ENCODE measurements at places on chromosomes 2 and 18.

DNA sequence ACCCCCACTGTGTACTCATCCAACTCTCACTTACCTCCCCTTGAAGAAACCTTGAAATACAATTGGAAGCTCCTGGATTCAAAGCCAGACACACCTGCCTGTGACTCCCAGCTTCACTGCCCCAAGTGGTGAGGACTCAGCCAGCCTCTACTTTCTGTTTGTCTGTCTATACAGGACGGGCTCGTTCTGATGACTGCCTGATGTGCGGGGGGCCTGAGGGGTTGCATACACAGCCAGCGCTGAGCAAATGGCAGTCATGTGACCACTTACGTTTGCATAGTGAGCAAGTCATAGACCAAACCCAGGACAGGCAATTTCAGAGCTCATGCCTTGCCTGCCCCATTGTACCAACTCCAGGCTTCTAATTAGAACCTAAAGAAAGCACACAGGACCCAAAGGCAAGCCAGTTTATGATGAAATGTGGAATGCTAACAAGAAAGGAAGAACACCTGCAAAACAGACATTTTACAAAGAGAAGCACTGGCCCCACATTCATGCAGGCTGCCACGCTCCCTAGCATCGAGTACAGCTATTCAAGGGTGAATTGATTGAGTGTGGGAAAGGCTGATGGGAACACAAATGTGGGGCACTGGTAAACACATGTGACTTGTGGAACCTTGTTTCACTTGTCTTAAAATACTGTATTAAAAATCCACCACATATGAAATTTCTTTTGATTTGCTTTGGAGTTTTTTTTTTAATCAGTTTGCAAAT lies 137.8 kb downstream of the LNPK start:
- DNase-seq = no peak

DNA sequence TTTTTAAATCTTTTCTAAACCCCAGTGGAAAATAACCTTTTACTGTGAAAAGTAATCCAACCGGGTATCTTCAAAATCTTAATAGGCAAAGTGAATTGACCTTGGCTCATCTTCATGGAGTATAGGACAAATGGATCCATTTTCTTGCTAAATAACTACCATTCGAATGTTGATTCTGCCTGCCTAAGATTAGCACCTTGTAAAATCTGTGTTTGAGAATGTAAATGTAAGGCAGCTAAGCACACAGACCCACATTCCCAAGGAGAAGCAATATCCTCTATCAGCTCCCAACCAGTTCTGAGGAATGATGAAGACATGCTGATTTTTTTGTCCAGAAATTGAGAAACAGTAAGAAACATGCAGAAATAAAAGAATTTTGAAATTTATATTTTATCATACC lies 509.8 kb upstream of the SMIM21 start:
- DNase-seq = no peak

DNA sequence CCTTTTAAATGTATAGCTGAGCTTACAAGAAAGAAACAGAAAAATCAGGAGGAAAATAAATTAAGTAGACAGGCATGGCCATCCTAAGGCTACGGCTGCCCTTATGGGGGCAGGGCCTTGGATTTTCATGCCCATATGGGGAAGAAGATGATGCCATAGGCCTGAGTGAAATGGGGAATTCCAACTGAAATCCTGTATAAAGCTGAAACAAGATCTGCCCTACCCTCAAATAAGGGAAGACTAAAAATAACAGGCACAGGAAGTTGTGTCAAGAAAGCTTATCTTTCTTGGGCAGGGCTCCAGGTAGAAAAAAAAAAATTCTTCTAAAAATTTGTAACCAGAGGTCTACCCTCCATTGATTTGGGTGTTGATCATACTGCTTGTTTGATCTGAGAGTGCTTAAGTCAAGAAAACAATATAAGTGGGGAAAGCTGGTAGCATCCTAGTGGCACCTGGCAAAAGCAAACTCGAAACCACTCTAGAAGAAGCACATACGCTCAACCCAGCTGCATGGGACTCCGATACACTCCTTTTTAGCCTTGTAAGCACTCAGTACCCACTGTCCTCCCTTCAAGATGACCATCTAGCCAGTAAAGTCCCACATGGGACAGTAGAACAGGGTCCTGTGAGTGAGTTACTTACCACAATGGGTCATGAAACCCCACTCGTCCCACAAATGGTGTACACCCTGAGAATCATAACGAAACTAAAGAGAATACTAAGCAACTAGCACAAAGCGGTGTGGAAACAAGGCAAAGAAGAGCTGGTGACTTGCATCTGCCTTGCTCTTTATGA lies 22.3 kb downstream of the DNAH7 start:
- DNase-seq = no peak

DNA sequence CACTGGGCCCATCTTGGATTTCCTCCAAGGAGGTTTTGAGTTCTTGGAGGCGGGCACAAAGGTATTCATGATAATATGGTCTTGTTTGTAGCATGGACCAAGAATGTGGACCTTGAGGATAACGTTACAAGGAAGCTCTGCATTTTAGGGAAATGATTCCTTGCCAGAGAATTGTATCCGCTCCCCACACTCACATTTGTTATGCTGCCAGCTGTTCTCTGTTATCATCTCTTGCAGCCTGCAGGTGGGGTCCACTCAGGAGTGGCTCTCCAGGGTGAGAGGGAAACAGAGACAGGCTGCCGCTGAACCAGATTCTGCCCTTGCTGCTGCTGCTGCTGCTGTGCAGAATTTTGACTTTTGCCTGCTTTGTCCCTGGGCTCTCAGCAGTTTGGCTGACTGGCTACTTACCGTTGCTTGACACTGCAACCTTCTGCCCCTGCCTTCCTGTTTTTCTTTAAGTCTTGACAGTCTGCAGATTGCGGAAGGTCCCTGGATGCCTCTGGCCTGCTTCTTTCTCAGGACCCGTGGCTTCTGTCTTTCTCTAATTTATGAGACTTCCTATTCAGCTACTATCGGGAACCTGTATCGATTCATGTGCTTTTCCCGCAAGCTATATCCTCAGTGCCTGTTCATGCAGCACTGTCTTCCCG lies 122.3 kb upstream of the DOCK10 start:
- DNase-seq = no peak

GRCh38 chr2:185835974-185836373 lies 97.4 kb downstream of the FSIP2 start:
- no peak for DNase-seq

DNA sequence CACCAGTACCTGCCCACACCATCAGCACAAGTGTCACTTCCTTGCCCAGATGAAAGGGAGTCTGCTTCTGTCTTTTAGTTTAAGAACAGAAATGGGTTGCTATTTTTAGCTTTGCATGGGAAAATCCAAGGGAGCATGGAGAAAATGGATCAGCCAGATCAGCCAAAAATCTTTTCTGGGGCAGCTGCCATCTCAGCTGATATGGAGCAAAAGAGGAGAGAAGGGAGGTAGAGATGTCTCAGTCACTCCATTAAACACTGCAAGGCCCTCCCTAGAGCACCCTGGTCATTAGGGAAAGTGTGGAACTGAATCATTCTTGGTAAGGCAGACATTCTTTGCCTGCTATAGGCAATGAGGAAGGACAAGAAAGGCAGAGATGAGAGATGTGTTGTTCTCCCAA lies 79.9 kb downstream of the CTAGE1 start:
- DNase-seq = no peak

GRCh38 chr2:49335546-49335945 lies 181.2 kb upstream of the FSHR start:
- DNase-seq = no peak

DNA sequence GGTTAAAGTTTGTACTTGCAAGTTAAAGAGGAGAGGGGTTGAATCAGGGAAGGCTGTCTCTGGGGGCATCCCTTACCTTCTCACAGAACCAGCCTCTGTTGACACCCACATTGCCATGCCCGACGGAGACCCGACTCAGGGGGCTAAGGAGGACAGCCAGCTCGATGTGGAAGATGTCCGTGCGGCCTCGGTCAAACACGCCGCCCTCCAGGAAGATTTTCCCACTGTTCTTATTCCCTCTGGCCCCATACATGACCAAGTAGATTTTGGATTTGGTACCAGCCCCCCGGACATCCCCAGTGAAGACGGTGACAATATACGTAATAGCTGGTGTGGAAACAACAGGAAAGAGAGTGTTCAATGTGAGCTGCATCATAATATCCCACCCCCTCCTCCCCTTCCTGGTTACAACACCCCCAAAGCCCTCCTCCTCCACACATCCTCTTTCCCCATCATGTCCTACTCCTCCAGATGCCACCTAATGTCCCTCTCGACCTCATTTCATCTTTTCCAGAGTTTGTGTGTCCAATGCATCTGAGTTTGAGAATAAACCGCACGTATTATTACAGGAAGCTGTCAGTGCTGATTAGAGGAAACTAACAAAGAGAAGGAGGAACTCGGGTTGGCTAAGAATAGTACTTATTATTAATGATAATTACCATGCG lies 55.7 kb downstream of the LOXHD1 start:
- DNase-seq = no peak

DNA sequence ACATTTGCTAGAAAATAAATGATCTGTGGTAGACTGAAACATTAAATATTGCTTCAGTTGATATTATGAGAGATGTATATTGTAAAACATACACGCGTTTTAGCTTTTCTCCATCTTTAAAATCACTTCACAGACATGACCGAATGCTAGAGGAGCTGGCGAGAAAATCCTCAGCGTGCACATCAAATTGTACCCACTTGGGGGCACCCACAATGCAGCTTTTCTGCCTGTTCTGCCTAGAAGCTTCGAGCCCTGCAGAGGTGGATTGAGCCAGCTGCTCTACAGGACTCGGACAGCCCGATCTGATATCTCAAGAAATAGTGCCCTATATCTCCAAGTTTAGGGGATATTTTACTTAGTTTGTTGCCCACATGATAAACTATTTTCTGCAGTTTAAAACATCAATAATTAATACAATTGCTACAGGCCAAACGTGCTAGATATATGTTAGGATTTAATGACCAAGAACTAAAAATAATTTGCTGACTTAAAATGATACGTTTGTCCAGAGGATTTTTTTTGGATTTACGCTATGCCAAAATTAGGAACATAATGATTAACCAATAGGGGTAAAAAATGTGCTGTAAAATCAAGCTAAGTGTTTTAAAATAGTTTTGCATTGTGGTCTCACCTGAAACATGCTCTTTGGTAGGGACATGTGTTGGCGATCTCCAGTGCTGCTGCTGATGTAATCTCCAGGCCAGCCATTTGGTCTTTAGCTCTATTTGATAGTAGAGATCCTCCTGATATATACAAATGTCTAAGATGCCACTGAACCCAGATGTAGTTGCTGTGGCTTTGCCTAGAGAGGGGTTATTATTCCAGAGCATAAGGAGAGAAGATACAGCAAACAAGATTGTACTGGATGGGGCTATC lies 22.3 kb upstream of the ATP5MC3 start:
- no peak for DNase-seq

- no peak for DNase-seq
Observed at GRCh38 chr18:35141077-35141476, 99.8 kb upstream of the ZNF397 start.

DNA sequence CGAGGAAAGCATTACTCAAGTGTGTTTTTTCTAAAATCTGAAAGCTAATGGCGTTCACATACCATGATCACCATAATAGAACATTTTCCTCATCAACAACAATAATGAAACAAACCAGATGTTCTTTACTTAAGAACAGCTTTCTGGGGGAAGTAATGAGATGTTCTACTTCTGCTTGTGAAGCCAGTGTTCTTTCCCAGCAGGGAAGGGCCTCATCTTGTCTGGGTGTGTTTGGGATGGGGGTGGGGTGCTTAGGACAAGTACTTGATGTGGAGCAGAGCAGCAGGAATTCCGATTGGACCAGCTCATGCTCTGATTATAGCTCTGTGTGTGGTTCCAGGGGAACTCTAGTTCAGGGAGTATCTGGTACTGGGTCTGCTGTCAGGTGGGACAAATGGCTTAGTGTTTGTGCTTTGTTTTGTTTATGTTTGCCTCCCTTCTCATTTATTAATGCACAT lies 163.0 kb upstream of the NOSTRIN start:
- no peak for DNase-seq

GRCh38 chr18:48605408-48605845 lies 66.6 kb downstream of the CTIF start:
- DNase-seq = no peak

DNA sequence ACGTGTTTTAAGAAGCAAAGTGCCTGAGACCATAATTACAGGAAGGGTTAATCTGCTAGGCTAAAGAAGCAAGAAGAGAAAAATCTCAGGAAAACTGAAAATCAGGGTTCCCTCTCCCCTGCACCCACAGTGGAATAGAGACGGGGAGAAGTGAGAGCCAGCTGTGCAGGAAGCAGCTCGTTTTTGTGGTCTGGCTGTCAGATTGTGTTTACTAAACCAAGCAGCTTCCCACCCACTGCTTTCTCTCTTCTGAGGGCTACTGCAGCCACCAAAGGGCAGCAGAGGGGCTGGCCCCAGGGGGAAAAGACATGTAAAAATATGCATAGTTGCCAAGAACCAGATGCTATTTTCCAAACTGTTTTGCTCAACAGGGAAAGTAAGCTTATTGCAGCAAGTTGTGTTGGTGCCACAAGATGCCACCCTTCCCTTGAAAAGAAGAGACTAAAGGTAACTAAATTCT lies 72.6 kb upstream of the THUMPD2 start:
- DNase-seq = no peak

DNA sequence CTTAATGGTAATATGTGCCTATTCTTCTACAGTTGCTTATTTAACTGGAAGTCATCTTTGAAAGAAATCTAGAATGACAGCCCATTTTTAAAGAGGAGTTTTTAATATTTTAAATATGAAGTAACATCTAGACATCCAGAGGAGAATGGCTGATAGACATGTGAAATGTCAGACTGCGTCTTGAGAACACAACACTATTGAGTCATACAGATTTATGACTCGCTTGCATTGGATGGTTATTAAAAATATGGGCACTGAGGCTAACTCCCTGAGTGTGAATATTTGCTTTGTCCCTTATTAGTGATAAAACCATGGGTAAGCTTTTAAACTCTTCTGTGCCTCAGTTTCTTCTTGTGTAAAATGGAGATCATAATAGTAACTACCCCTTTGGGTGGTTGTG lies 22.9 kb downstream of the TDRD15 start:
- DNase-seq = no peak

GRCh38 chr2:127645395-127646291 lies at the start of gene GPR17:
GPR17 (plus strand) TSS chr2:127646153; CDS start chr2:127650736, 4,583 bp downstream.
- no peak for DNase-seq

GRCh38 chr2:94622113-94622618 lies 249.1 kb upstream of the TEKT4 start:
- no peak for DNase-seq

- DNase-seq = no peak
Observed at GRCh38 chr18:74420926-74421325, 36.2 kb downstream of the DIPK1C start.

DNA sequence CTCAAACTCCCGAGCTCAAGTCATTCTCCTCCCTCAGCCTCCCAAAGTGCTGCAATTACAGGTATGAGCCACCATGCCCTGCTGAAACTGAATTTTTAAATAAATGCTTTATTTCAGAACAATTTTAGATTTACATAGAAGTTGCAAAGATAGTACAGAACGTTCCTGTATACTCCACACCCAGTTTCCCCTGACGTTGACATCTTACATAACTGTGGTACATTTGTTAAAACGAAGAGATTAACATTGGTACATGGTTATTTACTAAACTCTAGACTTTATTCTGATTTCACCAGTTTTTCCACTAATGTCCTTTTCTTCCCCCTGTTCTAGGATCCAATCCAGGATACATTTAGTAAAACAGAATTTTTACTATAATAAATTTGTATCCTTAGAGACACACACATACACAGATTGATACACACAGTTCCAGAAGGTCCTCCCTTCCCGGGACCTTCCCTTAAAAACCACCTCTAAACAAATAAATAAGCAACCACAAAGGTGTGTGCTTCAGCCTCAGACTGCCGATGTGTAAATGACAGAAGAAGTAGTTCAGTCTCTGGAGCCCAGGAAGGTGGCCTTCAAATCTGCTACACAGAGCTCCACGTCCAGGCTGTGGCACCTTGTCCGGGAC lies 6.9 kb downstream of the NEU2 start:
- no peak for DNase-seq

Data from retinal pigment epithelial cell (primary cell).